ENCODE measurements at places on chromosomes 12 and 14.

- no peak for DNase-seq
Measured at GRCh38 chr14:54478636-54479215, 10.1 kb downstream of the GMFB start.

- no peak for DNase-seq
Measured at GRCh38 chr12:125098676-125099408, 33.6 kb downstream of the AACS start.

DNA sequence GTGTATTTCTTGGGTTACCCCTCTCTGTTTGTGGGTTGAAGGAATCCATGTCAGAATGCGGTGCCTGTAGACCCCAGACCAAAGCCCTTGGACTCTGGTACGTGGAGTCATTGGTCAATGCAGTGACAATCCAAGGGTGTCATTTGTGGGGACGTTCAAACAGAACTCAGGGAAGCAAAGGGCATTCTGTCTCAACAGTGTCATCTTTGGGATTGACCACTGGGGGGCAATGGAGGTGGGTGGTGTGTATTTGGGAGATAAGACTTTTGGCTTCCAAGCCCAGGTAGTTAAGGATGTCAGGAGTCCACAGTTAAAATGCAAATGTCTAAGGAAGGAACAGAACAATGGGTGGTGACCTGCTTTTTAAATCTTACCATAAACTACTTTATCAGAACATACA is 54.6 kb upstream of the CCDC175 start:
- no peak for DNase-seq

DNA sequence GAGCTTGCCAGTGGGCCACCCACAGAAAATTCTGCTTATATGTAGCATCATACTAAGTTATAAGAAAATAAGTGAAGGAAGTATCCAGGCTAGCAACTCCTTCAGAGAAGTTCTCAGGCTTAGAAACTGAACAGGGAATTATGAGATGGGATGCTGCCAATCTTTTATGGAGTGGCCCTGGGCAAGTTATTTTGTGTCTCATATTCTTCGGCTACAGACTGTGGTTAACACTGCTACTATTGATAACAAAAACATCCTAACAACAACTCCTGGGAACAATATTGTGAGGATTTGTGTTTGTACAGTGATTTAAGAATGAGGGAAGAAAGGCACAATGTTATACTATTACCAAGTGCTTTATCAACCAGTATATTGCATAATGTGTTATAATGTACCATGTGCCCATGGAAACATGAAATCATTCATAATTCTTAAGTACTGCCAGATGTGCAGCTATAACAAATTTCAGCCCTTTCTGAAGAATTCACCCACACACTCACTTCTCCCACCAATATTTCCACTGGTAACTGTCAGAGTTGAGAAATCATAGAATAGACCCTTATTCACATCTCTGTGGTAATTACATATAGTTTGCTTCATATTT is 113.3 kb upstream of the SOX5 start:
- DNase-seq: no peak

DNA sequence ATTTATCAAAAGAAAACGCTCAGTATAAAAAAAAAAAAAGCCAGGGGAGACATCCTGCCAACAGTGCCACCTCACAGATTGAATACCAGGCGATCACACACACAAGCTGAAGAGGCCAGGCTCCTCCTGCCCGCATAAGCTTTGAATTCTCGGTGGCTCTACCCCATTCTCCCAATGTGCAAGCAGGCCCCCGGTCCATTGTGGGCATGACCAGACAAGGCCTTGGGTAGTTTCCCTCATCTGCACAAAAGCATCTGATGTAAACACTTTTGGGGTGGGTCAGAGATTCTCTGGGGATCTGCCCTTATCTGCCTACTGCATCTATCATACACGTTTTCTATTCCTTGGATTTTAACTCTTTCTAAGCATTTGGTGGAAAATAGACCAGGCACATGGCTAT is 16.2 kb downstream of the KLRF2 start:
- no peak for DNase-seq

- no peak for DNase-seq
Measured at GRCh38 chr12:24894879-24895278, 54.0 kb downstream of the BCAT1 start.

DNA sequence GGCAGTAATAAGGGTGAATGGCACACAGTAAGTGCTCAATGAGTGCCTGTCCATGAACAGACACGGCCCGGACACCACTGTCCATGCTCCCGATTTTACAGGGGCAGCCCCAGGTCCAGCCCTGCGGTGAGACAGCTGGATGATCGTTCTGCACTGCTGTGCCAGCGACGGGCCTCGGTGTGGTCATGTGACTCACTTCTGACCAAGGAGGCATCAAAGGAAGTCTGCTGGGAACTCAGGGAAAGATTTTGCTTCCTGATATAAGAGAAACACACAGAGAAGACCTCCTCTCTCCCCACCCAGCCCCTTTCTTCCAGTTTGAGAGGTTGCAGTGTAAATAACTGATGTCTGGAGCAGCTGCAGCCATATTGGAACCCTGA is 126.6 kb downstream of the SCARB1 start:
- no peak for DNase-seq

GRCh38 chr12:118874698-118875548 is 106.4 kb upstream of the SRRM4 start:
- no peak for DNase-seq

DNA sequence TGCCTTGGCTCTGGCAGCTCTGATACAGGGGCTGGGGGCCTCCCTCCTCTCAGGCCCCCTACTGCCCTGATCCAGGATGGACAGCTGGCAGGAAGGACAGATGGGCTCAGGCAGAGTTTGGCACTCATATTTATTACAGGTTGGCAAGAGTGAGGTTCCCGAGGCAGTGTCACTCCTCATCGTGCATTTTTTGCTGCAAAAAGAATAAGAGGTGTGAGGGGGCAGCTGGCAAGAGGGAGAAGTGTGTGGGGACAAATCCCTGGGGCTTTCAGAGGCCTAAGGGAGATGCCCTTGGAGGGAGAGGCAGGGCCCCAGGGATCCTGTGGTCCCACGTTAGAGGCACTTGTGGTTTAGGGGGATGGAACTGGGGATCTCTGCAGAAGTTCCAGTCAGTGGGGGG is 5.0 kb downstream of the CMTM5 start:
- DNase-seq: no peak

DNA sequence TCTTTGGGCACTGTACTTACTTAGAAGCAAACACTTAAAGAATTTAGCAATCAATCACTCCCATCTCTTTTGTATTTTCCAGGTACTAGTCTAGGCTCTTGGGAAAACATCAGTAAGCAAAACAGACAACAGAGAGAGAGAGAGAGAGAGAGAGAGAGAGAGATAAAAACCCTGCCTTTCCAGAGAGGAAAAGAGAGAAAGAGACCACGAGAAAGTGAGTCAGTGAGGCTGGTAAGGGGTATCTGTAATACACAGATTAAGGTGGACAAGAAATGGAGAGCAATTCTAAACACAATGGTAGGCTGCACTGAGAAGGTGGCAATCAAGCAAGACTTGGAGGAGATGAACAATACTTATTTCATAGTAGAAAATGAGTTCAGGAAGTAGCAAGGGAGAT is 119.9 kb upstream of the OVCH1 start:
- DNase-seq: no peak

GRCh38 chr12:123805173-123805572 is 43.1 kb downstream of the DNAH10 start:
- no peak for DNase-seq

GRCh38 chr12:132363661-132364347 is 34.4 kb upstream of the GALNT9 start:
- DNase-seq: no peak

DNA sequence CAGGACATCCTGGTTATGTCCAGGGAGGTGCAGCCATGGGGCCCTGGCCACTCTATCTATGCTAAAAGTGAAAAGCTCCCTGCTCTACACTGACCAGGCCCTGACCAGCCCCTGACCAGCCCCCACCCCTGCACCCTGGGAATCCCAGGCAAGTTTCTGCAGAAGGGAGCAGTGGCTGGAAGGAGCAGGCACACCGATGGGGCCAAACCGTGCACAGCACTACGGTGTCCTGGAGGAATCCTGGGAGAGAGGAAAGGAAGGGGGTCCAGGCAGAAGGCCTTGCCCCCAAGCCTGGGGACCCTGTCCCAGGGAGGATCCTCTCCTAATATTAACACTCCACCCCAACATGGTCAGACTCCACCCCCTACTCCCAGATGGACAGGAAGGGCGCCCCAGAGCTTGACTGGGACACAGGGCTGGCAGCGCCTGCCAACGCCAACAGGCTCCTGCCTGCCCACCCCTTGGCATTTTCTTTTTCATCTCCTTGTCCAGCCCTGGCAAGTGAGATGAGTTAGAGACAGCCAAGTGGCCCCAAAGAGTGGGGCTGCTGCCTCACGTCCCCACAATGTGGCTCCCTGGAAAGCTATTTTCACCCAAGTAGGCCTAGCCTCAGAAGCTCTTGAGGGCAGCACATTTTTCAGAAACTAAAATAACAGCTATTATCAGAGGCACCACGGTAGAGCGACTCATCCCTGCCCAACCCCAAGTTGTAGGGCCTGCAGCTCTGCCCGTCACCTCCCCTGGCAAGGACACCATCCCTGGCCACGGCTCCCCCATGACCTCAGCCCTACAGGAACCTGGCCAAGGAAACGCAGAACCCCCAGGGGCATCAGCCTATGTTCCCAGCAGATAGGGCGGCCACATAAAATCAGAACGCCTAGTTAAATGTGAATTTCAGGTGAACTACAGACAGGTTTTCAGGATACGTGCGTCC is 82.6 kb downstream of the SCARB1 start:
- DNase-seq: no peak

DNA sequence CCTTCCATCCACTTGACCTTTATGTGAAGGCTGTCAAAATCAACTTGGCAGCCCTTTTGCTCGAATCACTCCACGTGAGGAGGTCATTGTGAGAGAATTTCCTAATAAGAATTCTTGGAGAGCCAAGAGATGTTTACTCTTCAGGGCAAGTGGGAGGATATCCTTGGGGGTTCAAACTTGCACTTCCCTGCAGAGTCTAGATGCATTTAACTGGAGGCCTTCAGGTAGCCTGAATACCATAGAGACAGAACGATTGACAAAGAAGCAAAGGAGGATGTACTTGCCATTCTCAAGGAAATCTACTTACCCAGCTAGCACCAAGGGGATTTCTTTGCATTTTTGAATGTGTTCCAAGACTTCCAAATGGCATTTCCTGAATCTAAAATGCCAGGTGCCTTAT is 1702.6 kb upstream of the FLRT2 start:
- no peak for DNase-seq

Measured in stimulated activated CD4-positive, alpha-beta T cell treated with anti-CD3 and anti-CD28 coated beads, Interleukin-15, amount 100 ng/mL, for 48 hours (primary cell).